ENCODE measurements at places on chromosomes 5 and 9.

DNA sequence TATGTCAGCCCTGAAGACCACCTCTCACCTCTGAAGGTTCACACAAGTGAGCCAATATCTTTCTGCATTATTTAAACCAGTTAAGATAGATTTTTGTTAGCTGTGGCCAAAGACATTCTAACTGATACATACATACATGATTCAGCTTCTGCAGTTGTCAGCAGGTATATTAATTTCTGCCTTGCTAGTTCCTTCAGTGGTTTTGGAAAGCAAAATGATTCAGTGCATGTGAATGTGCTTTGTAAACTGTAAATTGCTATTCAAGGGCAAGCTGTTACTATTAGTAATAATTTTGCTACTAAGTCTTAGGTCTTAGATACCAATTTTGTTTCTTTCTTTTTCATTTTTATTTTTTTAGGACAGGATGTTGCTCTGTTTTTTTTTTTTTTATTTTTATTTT is 89.2 kb upstream of the ERBIN start:
- no peak for DNase-seq

- DNase-seq: peak; percentile 63
Observed at GRCh38 chr9:131503626-131504465, 1.1 kb downstream of the POMT1 start.

GRCh38 chr9:86500667-86501435 is 146.6 kb upstream of the TUT7 start:
- DNase-seq: no peak

DNA sequence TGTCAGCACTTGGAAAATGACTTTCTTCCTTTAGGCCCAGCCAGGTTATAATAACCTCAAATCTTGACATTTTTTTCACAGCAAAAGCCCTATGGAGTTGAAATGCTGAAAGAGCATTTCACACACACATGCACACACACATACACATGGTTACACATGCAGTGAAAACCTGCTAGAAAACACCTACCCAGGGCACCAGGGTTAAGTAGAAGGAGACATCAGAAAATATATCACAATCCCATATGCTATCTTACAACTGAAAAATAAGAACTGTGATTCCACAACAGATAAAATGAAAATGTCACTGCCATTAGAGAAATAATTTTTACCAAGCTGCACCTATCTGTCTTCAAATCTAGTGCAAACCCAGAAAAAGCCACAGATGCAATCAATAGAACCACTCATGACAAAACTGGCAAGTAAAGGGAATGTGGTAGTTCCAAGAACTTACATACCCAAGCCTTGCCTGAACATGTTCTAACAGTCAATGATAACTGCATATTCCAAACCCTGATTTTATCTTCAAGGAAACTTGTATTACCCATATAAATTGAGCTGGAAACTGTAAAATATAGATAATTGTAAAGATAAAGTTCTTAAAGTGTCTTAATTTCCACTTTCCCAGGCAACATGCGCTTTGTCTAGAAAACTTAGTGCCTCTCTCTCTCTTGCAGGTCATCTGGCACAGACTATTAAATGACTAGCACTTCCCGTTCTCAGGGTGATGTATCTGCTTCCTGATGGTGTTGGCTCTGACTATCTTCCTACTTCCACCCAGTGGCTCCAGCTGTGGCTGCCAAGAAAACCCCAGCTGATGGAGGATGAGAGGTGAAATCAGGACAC is 250.2 kb upstream of the PTGER4 start:
- no peak for DNase-seq

- no peak for DNase-seq
Observed at GRCh38 chr9:69822116-69822750, 1.6 kb downstream of the CFAP95 start.

- no peak for DNase-seq
Observed at GRCh38 chr5:148937239-148937638, 110.8 kb downstream of the ADRB2 start.

- DNase-seq: no peak
Observed at GRCh38 chr5:132266836-132267160, 9.3 kb downstream of the PDLIM4 start.

Data from activated T-cell treated with anti-CD3 and anti-CD28 coated beads, Interleukin-2, amount 50 U/mL, for 1 hour (primary cell).